ENCODE measurements at places on chromosomes 13 and 19.

DNA sequence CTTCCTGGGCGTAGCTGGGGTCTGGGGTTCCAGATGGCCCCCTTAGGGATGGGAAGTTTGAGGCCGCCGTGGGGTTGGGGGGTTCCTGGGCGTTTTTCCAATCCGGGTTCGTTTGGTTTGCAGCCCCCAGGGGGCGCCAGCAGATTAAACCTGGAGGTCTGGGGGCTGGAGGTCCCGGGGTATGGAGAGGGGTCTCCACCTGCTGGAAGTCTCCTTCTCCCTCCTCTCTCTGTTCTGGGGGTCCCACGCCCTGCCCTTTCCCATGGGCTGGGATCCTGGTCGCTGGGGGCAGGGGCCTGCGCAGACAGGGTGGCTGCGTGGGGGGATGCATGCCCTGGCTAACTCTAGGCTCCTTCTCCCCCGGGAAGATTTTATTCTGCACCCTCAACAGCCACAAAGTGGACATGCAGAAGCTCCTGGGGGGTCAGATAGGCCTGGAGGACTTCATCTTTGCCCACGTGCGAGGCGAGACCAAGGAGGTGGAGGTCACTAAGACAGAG lies 899 bp downstream of the GIPC3 start:
- DNase-seq, result no peak

- no peak for DNase-seq
Measured at GRCh38 chr19:54560881-54561385, 12.7 kb upstream of the LILRA2 start.

DNA sequence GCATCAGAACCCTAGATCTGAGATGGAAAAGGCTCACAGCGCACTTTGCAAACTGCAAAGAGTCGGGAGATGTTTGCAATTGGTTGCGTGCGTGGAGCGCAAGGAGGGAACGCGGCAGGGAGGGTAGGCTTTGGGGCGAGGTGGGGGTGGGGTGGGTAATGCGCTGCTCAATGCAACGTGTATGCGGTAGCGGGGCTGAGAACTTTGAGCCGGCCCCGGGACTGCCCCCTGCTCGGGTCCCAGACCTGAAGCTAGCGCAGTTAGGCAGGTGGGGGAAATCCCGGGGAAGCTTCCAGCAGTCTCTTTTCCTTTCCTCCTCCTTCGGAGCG lies 971 bp downstream of the FOSB start:
- no peak for DNase-seq

DNA sequence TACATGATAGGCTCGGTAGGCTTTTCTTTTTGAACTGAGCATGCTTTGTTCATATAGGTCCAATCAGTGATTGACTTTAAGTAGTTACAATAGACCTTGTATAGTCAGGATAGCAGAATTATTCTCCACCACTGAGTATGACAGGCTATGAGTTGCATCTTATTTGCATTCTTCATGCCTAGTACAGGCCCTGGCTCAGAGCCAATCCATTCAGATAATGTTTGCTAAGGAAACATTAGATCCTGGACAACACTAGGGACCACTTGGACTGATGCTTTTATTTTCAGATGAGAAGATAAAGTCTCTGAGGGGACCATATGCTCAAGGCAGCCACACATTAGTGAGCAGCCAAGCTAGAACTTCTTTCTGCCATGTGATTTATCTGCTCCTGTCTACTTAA lies 133.9 kb downstream of the KL start:
- no peak for DNase-seq

DNA sequence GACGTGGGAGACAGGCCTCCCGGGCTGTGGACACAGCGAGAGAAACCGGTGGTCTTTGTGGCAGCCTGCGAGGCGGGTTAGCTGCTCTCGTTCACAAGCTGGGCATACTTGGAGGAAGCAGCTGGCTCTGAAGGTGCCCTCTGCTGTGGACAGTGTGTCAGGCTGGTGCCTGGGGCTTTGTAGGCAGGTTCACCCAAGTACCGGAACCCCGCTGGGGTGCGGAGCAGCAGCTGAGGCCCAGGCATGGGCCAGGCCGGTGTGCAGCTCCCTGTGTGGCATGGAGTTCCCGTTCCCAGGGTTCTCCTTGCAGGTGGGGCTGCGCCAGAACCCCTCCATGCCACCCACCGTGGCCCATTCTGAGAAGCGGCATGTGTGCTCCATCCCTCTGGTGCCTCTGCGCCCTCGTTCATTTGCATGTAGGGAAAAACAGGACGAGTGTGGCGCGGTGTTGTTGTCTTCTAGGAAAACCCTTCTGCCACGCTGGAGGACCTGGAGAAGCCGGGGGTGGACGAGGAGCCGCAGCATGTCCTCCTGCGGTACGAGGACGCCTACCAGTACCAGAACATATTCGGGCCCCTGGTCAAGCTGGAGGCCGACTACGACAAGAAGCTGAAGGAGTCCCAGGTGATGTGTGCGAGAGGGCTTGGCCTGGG lies 20.0 kb downstream of the UPF1 start:
- DNase-seq, result no peak

- no peak for DNase-seq
Measured at GRCh38 chr13:43307921-43308433, 284.6 kb downstream of the DNAJC15 start.

DNA sequence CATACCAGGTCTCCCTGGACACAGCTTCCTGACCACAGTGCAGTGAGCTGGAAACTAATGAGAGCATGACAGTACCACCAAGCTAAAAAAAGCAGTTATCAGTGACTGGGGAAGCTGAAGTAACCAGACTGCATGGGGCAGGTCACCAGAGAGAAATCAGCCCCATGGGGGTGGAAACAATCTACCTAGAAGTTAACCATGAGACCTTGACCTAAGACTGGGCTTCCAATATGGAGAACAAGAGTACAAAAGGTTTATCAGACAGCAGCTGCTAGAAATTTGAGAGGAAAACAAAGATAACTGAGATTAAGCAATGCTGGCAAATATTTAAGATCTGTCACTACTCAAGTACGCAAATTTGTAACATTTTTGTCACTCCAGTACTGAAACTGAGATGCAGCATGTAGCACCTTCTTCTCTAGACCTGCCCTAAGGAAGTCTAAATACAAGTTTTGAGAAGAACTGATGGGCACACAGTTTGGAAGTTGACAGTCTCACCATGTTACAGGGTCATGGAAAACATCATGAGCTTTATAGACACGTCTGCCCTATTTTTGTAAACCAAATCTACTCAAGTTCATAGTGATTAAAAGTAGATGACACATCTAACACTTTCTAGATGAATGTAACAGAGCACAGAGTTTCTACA lies 2641.8 kb upstream of the PCDH20 start:
- no peak for DNase-seq

DNA sequence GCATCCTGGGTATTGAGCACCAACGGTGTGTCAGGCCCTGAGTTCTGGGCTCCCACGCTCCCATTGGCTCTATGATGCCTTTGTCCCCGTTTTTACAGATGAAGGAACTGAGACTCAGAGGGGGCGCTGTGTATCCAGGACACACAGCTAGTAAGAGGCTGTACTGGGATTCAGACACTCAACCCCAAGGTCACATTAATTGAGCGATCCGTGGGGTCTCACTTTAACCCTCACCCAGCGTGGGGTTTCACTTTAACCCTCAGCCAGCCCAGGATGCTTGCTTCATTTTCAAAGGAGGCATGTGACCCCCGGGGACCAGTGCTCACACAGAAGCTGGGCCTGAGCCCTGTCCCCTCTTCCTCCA lies 42.6 kb downstream of the CYP4F22 start:
- DNase-seq, result no peak

- DNase-seq, result no peak
Measured at GRCh38 chr13:29143847-29144246, 323.7 kb downstream of the MTUS2 start.

- no peak for DNase-seq
Measured at GRCh38 chr19:32415246-32415645, 9.7 kb downstream of the DPY19L3 start.

DNA sequence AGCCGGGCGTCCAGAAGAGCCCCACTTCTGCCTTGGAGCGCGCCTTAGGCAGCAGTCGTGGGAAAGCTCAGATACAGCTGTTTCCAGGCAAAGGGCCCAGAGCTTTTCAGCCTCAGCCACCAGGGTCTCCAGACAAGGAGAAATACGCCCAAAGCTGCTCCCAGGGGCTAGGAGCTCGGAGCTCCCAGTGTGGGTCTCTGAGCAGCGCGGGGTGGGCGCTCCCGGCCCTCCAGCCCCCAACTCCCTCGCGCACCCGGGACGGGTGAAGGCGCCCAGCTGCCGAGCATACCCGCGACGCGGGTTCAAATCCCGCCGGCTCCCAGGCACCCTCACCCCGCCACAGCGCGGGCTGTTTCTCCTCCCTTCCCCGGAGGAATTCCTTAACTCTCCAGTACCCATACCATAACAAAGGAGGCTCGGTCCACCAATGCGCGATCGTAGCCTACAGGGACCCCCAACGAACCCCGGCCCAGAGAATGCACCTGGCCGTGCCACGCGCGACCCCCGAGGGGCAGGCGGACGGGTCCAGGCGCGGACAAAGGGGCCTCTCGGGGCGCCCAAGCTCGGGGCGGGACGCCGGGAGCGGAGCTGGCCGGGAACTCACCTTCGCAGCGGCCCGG lies 507 bp downstream of the COL4A1 start:
- no peak for DNase-seq

GRCh38 chr19:29674374-29675119 lies 9.3 kb downstream of the PLEKHF1 start:
- DNase-seq, result no peak

GRCh38 chr19:829129-829758 lies 1.6 kb downstream of the AZU1 start:
- DNase-seq, result no peak

GRCh38 chr19:13095393-13095784 lies 7.3 kb downstream of the LYL1 start:
- DNase-seq, result no peak

DNA sequence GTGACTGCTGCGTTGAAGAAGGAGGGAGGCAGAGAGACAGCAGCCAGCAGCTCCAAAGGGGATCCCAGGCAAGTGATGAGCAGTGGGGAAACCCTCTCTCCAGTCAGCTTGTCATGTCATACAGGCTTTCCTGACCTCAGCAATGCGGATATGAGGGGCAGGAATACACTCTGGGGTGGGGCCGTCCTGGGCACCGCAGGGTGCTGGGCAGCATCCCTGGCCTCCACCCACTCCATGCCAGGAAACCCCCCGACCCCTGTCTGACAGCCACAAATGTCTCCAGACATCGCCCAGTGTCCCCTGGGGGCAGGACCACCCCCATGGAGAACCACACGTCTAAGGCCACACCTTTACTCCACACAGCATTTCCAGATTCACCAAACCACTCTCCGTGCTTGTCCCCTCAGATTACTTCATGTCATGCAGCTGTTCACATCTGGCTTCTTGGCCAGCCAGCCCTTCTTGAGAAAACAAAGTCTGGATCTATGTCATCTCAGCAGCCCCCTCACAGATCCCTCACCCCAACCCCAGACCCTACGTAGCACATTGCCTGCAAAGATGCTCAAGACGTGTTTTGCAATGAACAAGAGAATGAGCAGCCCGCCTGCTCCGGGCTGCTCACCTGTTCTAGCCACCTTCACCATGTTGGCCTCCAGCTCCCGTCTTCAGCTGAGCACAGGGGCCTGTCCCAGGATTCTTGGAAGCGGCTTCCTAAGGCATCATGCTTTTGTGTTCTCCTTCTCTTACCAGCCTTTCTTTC lies 46.5 kb downstream of the RFX2 start:
- DNase-seq, result no peak

GRCh38 chr19:1955171-1956121 lies 14.5 kb downstream of the CSNK1G2 start:
- no peak for DNase-seq

DNA sequence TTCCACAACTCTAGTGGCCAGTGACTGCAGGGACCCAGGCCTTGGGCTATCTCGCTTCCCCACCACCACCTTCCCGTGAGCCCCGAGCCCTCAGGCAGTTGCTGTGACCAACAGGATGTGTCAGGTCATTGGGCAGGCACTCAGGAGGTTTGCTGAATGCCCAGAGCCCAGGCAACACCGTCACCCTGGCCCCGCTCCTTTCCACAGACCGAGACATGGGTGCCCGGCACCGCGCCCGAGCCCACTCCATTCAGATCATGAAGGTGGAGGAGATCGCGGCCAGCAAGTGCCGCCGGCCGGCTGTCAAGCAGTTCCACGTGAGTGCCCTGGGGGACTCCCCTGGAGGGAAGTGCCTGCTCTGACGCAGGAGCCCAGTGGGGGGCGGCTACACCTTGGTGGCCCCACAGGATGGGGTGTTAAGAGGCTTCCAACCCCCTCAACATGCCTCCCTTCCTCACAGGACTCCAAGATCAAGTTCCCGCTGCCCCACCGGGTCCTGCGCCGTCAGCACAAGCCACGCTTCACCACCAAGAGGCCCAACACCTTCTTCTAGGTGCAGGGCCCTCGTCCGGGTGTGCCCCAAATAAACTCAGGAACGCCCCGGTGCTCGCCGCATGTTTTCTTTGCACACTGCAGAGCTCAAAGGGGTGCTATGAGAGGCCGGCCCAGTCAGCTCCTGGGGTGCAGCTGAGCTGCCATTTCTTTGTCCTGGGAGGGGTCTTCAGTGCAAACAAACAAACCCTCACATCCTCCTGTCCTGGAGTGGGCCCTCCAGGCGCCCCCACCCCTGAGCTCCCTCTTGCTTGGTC lies 3.2 kb downstream of the RPL18A start:
- no peak for DNase-seq

DNA sequence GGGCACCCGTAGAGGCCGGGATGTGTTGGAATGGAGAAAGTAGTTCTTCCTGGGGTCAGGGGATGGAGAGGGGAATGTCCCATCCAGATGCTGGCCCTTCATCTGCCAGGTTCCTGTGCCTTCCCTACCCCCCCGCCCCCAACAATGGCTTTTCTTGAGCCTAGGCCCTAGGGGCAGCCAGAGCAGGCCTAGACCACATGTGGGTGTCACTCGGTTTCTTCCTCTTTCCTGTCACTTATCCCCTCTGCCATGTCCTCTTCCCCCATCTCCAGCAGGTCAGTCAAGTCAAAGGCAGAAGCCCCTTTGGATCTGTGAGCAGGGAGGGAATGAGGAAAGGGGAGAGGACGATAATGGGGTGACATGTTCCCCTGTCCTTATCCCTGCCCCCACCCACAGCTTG lies 36.4 kb downstream of the LYL1 start:
- DNase-seq, result no peak

GRCh38 chr19:8567522-8568172 lies 9.6 kb downstream of the MYO1F start:
- no peak for DNase-seq

GRCh38 chr19:21604951-21605476 lies 99.6 kb downstream of the ZNF429 start:
- DNase-seq, result no peak

DNA sequence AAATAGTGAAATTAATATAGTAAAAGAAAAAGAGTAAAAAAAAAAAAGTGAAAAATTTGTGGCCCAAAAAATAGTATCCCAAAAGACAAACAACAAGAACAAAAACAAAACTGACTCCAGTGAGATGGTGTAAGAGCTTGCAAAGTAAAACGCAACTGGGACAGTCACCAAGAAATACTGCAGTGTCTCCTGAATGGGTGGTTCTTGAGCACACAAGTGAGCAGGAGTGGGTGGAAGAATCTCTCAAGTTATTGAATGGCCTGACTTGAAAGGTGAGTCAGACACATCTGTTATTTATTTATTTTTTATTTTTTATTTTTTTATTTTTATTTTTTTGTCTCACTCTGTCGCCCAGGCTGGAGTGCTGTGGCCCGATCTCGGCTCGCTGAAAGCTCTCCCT lies 1.9 kb downstream of the ZNF493 start:
- DNase-seq, result no peak

- DNase-seq, result no peak
Measured at GRCh38 chr19:15198951-15199660, 1.7 kb downstream of the NOTCH3 start.

Data from stimulated activated CD4-positive, alpha-beta T cell treated with anti-CD3 and anti-CD28 coated beads, TNF-alpha, amount 100 ng/mL, for 48 hours (primary cell).